ENCODE measurements at places on chromosomes 7 and 10.

- DNase-seq: peak; percentile 24
Observed at GRCh38 chr7:55309040-55309991, 55.8 kb upstream of the LANCL2 start.

DNA sequence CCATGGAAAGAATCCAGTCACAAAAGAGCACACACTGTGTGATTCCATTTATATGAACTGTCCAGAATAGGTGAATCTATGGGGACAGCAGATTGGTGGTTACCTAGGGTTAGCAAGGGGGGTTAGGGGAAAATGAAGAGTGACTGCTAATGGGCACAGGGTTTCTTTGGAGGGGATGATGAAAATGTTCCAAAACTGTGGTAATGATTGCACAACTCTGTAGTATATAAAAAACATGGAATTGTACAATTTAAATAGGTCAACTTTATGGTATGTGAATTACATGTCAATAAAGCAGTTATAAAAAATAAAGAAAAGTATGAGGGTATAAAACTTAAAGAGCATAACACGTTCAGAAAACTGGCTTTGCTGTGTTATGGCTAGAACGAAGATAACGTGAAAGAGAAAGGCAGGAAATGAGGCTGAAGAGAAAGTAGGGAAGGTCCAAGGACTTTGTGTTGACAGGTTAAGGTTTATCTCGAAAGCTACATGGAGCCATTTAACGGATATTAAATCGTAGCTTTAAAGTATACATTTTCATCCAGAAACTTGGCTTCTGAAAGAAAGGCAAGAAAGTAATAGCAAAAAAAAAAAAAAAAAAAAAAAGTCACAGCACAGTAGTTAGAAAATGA, 26.4 kb upstream of the MSS51 start:
- no peak for DNase-seq

- no peak for DNase-seq
Observed at GRCh38 chr10:16944986-16945385, 127.8 kb upstream of the RSU1 start.

- DNase-seq: no peak
Observed at GRCh38 chr10:14485986-14486385, 155.3 kb upstream of the FRMD4A start.

GRCh38 chr10:6013413-6014192, 36.3 kb upstream of the IL15RA start:
- DNase-seq: no peak

- DNase-seq: no peak
Observed at GRCh38 chr7:99255463-99255862, 17.2 kb upstream of the MYH16 start.

DNA sequence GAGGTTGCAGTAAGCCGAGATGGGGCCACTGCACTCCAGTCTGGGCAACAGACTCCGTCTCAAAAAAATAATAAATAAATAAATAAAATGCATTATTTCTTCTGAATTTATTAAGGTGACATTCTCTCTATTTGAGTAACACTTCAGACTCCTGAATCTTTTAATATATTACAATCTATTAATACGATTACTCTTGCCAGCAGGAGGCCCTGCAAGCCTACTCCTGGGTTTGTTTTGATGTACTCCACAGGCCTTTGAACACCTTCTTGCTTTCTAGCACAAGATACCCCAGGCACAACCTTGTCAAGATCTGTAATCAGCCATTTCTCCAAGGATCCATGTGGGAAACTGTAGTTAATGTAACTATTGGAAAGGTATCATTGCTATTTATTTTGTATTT, 63.5 kb downstream of the COBL start:
- no peak for DNase-seq

DNA sequence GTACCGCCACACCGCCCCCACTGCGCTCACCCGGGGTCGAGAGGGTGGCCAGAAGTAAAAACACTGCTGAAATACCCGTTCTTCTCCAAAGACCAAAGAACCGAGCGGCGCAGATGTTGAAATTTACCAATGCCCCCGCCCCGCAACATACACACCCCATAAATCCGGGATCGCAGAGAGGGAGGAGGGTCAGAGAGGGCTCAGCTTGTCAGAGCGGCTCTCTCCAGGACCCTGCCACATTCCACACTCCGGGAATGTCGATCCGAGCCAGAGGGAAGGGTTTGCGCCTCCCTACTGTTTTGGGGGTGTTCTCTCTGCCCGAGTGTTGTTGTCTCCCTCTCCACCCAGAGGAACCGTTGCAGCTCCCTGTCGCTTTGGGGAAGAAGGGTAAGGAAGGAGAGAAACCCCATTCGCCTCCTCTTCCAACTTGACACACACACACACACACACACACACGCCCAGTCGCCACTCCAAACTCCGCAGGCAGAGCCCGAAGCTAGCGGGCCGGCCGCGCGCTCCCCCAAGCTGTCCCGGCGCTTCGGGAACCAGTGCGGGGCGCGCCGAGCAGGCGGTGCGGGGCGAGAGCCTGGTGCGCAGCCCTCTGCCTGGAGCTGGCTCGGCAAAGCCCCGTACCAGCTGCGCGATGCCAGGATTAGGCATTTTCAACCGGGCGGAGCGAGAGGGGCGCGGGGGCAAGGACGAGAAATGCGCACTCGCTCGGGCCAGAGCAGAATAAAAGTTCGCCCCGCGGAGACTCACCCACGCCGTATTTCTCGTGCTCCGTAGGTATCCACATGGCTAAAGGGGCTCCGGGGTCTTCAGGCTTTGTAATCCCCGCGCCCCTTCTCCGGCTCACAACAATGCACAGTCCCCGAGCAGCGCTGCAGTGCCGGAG, 609 bp downstream of the DOCK4 start:
- DNase-seq: no peak

- no peak for DNase-seq
Observed at GRCh38 chr7:36217961-36218284, 64.9 kb downstream of the EEPD1 start.

- peak; percentile 37 for DNase-seq
Observed at GRCh38 chr7:98202367-98203195, 8.7 kb upstream of the BHLHA15 start.

DNA sequence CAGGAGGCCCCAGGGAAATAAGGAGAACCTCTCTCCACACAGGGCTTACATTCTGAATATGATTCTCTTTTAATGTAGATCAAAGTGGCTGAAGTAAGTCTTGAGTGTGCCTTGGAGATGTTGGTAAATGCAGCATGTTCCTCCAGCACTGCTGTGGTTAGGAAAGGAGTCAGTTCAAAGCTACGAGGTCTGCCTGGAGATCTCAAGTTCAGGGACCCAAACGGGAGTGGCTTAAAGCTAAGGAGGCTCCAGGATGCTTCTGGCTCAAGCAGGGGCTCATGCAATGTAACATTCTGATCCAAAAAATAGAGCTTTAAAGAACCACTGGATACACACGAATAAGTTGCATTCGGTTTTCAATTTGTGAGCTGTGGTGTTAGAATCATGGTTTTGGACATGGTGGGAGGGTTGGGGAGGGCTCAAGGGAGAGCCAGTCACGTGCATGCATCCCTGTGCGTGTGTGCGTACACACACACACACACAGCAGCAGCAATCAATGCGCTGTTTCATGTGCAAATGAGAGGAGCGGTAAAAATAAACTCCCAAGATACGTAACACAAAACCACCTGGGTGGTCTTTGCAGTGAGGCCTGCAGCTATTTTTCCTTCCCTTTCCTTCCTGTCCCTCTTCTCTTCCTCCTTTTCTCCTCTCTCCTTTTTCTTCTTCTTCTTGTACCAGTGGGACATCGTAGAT, 70.5 kb downstream of the AOAH start:
- no peak for DNase-seq

GRCh38 chr10:77872151-77872946, 54.2 kb downstream of the DLG5 start:
- DNase-seq: no peak

DNA sequence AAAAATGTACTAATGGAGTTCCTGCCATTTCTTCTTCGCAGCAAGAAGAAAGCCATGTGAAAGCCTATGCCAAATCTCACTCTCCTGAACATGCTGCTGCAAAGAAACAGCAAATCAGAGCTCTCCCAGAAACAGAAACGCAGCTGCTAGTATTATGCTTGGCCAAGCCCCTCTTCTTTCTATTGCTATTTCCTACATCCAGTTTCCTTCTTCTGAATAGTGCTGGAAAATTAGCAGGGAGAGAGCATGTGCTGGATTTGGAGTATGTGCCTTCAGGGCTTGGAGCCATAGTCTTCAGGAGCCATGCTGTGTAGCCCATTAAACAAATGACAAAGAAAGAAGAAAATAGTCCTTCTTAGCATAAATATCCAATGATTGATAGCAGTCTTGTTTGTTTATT, 852.0 kb upstream of the PHF14 start:
- no peak for DNase-seq

DNA sequence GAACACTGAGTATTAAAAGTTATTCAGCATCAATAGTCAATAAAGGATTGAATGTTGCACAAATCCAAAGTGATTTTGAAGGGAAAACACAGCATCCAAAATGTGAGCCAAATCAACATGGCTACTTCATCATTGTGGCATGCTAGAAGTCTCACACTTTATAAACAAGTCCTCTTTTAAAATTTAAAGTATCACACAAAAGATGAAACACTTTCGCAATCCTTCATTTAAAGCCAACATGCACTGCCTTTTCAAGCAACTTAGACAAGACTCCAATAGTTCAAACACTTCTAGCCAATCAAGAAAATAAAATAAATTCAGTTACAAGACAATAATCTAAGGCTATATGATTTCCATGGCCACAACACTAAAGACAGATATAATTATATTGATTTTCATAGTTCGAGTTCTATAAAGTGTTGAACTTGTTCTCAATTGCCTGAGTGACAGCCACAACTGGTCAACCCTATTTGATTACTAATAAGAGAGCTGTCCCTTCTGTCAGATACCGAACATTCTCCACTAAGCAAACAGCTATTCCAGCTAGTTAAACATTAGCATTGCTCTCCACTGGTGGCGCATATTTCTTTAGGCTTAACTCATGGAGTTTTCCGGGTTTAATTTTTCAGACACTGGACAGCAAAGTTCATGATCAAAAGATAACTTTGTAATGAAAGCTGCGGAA, 8.3 kb downstream of the EBF3 start:
- no peak for DNase-seq

- no peak for DNase-seq
Observed at GRCh38 chr10:36469585-36469984, 655.8 kb upstream of the ANKRD30A start.

GRCh38 chr10:86348321-86349210, 18.0 kb downstream of the GRID1 start:
- no peak for DNase-seq

DNA sequence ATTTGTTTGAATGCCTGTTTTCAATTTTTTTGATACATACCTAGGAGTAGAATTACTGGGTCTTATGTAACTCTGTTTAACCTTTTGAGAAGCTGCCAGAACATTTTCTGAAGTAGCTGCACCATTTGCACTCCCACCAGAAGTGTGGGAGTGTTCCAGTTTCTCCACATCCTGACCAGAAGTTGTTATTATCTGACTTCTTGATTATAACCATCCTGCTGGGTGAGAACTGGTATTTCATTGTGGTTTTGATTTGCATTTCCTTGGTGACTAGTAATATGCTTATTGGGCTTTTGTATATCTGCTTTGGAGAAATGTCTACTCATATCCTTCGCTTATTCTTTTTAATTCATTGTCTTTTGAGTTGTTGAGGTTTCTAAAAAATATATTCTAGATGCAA, 117.2 kb upstream of the GLCCI1 start:
- no peak for DNase-seq
